ENCODE measurements at places on chromosomes 16 and 17.

DNA sequence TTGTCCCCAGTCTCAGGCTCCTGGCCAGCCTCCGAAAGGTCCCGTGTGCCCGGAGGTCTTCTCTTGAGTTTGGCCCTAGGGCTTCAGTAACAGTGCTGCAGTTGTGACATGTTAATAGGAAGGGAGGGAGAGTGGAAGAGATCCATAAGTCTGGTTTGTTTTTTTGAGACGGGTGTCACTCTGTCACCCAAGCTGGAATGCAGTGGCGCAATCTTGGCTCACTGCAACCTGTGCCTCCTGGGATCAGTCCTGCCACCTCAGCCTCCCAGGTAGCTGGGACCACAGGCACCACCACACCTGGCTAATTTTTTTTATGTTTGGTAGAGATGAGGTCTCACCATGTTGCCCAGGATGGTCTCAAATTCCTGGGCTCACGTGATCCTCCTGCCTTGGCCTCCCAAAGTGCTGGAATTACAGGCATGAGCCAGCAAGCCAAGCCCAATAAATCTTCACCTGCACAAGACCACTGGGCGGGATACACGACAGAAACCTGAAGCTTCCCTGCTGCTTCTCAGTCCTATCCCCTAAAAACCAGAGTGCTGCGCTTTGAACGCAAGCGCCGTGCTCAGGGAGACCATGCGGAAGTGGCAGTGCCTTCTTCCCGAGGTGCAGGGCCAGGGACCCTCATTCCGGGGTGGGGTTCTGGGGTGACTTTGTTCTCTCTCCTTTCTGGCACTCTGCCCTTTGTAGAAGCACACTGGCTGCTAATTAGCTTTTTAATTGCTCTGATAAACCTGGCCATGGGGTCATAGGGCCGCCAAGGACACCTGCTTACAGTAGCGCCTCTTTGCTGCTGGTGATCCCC, 10.9 kb downstream of the TRAF7 start:
- DNase-seq = no peak

- DNase-seq = no peak
These were observed 13.3 kb upstream of the CSNK2A2 start for GRCh38 chr16:58211245-58211644.

DNA sequence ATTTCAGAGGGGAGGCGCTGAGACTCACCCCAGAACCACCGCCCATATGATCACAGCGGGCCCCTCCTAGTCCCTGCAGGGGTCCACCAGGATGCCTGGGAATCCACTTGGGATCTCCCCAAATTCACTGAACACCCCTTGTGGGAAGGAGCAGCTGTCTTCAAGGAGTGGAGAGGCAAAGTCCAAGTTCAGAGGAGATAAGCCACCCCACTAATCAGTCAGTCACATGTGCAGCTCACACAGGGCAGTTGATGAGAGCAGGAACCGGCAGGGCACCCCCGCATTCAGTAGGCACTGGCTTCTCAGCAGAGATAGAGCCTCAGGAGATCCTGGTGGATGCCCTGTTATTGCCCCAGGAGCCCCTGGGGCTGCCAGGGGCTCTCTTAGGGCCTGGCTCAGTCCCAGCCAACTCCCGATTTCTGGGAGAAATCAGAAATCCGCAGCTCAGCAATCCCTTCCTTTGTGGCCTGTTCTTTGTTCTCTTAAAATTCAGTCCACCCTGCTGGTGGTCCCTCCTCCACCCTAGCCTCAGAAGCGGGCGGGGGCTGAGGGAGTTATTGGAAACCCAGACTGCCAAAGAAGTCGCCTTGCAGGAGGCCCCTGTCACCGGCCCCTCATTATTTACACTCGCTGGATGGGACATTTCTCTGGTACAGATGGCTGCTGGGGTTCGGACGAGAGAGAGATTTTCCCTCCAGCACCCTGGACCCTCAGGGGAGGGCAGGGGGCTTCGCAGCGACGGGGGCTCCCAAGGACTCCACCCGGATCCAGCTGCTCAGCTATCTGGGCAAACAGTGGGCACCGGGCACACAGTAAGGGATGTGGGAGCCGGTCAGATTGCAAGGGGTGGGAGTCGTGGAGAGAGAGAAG, 1.8 kb downstream of the CDC42EP4 start:
- DNase-seq = no peak

- peak; percentile 30 for DNase-seq
These were observed 5.2 kb downstream of the IL21R start for GRCh38 chr16:27407133-27407532.

- DNase-seq = no peak
These were observed 271.3 kb upstream of the CPHXL start for GRCh38 chr16:75997606-75998005.

GRCh38 chr17:13518261-13519000, 83.3 kb downstream of the HS3ST3A1 start:
- no peak for DNase-seq

DNA sequence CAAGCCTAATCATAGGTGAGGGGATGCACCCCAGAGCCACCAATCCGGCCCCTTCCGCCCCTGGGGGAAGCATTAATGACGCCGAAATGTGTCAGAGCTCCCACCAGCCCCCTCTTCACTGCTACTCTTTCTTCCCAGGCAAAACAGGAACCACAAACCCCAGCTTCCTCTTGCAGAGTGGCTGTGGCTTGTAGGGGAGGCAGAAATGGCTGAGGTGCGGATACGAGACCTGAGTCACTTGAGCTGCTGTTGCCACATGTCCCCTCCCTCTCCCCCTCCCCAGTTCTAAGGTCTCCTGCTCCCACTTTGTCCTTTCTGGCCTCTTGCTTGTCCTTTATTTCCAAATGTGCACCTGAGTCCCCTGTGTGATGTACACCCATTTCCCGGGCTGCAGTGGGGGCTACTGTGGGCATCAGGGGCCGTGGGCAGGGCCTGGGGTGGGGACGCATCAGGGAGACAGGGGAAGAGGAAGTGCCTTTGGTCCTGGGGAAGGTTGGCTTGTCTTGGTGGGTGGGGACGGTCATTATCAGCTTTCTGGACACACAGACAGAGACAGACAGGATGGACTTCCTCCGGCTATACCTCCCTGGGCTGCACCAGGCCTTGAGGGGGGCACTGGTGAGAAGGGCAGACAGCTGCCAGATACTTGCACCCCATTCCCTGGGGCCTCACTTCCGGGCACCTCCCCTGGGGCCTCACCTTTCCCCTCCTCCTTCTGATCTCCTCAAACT, at the start of gene APOBR:
Gene APOBR, plus strand, starts transcription at position 523 of the 731 bp plus-strand sequence. Its CDS starts 39 bp downstream, at position 562.
- peak; percentile 93 for DNase-seq

- DNase-seq = no peak
These were observed 9.1 kb downstream of the ZNF668 start for GRCh38 chr16:31064882-31065461.

GRCh38 chr17:60641126-60641525, 36.5 kb upstream of the BCAS3 start:
- no peak for DNase-seq

DNA sequence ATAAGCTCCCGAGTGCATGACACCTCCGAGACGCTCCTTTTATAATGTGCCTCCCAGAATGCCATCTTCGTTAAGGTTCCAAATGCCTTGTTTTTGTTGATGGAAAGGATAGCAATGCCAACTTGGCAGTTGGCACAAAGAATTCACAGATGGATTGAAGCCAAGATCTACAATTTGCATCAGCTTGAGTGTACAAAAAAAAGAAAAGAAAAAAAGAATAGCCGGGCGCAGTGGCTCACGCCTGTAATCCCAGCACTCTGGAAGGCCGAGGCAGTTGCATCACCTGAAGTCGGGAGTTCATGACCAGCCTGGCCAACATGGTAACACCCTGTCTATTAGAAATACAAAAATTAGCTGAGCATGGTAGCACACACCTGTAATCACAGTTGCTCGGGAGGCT, 7.6 kb downstream of the TBC1D16 start:
- DNase-seq = no peak

- no peak for DNase-seq
These were observed 118.3 kb downstream of the BANP start for GRCh38 chr16:88069397-88070168.

DNA sequence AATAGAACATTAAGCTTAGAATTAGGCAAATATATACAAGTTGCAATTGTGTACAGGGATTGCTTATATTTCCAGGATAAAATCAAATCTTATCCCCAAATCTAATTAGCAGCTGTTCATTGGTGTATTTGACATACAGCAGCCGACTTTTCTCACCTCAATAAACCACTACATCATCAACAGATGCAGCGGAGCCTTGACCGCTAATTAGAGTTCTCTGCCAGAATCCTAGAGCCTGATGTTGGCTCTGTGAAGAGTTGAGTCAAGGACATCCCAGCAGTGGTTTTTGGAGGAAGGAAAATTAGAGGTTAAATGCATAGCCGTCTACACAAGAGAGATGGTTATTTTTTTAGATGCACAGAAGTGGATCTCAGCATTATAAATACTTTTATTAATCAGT, 221.9 kb upstream of the CACNG5 start:
- no peak for DNase-seq

- DNase-seq = no peak
These were observed 8.8 kb downstream of the ITGB4 start for GRCh38 chr17:75730065-75730464.

DNA sequence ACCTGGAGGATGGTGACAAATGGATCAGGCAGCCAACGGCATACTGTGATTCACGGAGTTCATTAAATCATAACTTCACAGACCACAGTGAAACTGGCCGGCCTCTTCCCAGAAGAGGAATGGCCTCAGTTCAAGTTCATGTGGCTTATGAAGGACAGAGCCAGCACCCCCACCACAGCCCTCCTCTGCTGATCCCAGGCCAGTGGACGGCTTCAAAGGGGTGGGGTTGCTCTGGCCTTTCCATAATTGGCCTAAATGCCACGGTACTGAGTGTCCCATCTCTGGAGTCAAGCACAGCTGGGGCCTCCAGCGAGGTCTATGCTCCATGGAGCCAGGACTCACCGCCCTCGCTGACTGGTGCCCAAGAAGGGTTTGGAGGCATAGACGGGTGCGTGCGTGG, 21.4 kb downstream of the GALNS start:
- no peak for DNase-seq

DNA sequence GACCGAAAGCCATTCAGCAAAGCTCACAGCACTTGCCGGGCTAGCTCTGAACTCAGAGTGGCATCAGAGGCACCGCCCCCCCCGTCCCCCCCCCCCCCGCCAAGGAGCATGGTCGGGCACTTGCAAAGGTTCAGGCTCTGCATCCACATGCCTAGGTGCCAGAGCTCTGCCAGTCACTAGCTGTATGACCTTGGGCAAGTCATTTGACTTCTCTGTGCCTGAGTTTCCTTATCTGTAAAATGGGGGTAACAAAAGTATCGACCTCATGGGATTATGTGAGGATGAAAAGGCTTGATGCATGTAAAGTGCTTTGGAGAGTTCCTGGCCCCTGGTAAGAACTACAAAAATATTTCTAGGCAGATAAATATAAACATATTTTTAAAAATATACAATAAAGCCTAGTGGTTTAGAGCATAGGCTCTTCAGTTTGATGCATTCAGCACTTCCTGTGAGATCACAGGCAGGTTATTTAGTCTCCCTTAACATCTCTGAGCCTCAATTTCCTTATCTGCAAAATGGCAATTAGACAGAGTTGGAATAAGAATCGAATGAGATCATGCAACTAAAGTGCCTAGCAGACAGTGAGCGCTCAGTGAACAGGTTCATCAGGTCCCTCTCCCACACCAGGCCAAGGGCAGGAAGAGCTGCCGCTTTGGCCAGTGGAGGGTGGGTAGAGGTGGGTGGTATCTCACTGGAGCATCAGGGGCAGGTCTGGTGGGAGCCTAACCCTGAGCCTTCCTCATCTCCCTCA, 117.2 kb downstream of the CYLD start:
- no peak for DNase-seq

DNA sequence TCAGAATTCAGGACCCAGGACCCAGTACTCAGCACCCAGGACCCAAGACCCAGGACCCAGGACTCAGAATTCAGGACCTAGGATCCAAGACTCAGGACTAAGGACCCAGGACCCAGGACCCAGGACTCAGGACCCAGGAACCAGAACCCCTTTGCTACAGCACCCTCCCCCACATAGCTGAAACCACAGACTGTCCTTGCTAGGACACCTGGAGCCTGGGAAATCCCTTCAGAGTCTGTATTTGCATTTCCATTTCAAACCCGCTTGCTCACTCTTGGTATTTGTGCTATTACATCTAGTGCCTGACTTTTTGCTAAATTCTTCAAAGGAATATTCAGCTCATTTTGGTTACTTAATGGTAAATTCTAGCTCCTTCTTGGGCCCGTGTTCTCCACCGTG, 275.8 kb upstream of the MAF start:
- DNase-seq = no peak

GRCh38 chr16:57235128-57236021, 9.7 kb upstream of the ARL2BP start:
- DNase-seq = peak; percentile 64

DNA sequence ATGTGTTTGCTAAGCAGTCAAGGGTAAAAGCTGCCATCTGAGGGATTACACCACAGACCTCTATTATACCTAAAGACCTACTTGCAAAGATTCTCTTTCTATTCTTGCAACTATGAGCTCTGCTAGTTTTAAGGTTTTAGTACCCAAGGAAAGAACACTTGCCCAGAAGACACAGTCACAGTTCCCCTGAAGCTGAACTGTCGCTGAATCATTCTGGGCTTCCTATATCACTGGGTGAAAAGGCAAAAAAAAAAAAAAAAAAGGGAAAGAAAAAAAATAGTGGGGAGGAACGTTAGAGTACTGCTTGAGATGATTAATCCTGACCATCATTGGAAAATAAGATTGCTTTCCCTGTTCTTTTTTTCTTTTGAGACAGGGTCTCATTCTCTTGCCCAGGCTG, 37.9 kb downstream of the LYRM1 start:
- DNase-seq = peak; percentile 78

DNA sequence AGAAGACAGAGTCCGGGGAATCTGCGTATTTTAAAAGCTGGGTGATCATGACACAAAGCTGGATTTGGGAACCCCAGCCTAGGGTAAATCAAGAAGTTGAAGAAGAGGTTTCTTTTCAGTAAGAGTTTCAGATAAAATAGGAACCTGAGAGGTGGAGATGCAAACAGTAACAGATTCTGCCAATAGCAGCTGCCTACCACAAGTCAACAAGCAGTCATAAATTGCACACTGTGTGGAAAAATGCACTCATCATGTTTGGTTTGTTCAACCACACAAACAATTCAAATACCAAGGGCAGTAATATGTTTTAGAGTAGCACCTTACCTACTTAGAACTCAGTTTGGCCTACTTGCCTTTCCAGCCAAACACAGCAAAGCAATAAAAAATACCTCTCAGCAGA, 14.0 kb downstream of the MYO1D start:
- DNase-seq = no peak

DNA sequence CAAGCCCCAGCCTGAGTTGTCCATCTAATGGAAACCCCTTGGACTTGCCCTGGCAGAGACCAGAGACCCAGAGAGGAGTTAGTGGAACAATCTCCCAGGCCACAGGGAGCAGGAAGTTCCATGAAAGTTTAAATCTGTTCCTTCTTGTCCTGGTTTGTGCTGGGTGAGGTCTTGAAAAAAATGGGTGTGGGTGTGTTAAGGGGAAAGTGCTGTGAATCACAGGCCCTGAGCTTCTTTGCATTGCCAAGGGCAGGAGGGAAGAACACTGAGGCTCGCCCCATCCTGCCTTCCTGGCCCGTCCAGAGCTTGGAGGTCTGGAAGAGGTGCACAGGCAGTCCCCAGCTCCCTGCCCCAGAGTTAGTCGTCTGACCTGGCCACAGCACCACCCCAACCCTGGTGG, 2.3 kb downstream of the ADORA2B start:
- DNase-seq = no peak
